Uterus (tissue), 4 donors: ENCODE measurements at places on chromosomes 11 and 22. TPM values are rescaled to one million over a fixed set of nuclear protein-coding genes. Genes with fewer than 3 reads are reported as not detected.

OR4D5 gene
- not detected for total RNA-seq

PLEKHA7 gene
- total RNA-seq: 38.2 TPM

ALG9 gene
- 60.0 TPM for total RNA-seq

DNA sequence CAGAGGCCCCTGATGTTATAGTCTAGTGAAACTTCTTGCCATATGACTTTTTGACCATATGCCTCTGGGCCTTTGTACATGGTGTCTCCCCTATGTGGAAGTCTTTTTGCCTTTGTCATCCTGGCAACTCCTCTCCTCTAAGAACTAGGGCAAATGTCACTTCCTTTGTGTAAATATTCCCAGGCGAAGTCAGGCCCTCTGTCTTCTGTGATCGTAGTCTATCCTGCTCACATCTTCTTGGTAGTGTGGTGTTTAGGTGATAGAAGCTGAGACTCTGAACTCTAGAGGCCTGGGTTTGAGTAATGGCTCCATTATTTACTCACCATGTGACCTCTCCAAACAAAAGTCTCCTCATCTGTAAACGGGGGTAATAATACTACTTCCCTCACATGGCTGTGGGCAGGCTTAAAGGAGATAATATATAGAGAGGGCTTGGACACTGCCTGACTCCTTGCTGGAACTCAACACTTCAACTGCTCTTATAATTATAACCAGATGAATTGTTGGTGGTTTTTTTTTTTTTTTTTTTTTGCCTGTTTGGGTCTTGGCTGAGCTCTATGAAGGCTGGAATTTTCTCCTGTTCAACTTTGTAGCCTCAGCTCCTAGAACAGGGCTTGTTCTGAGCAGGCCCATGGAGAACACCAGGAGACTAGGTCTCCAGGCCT lies 43.8 kb downstream of the INSC start:
- no peaks in the 10 kb centered on the region for H3K4me1 ChIP-seq
- H3K27me3 ChIP-seq: no peaks in the 10 kb centered on the region
- no peak overlapping the region for H3K27ac ChIP-seq
- no peaks in the 10 kb centered on the region for H3K36me3 ChIP-seq
- H3K4me3 ChIP-seq: no peak overlapping the region

FAM180B gene
- not detected for total RNA-seq

DNA sequence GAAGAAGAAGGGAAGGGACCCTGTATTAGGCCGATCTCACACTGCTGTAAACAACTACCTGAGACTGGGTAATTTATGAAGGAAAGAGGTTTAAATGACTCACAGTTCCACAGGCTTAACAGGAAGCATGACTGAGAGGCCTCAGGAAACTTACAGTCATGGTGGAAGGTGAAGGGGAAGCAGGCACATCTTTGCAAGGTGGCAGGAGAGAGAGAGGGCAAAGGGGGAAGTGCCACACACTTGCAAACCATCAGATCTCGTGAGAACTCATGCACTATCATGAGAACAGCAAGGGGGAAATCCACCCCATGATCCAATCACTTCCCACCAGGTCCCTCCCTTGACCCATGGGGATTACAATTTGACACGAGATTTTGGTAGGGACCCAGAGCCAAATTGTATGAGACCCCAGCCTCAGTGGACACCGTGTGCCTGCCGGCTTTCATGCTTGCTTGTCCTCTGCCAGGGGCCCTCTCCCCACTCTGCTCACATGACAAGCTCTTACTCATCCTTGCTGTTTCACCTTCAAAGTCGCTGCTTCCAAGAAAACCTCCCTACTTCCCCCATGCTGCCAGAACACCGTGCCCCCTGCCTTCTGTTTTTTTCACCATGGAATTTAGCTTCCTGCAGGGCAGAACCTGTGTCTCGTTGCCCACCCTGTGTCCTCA lies 23.3 kb upstream of the PPFIA1 start:
- H3K4me1 ChIP-seq: no peaks in the 10 kb centered on the region
- H3K36me3 ChIP-seq: no peaks in the 10 kb centered on the region
- H3K4me3 ChIP-seq: no peak overlapping the region
- H3K27me3 ChIP-seq: no peaks in the 10 kb centered on the region
- DNase-seq: no peak

DNA sequence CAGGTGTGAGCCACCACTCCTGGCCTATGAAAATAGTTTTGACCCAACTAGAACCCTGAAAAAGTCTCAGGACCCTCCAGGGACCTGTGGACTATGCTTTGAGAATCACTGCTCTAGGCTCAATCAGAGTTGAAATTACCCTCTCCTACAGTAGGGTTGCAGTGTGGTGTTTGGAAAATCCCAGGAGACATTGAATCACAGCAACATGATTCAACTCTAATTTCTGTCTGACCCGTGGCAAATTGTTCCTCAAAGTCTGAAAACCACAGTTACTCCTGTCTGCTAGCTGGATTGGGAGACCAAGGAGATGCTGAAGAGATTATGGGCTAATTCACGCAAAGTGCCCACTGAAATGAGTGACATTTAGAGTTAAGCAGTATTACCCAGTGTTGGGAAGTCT lies 5.4 kb upstream of the MTMR3 start:
- no peaks in the 10 kb centered on the region for H3K36me3 ChIP-seq
- H3K4me1 ChIP-seq: no peaks in the 10 kb centered on the region
- no peak for DNase-seq
- no peak overlapping the region for H3K27ac ChIP-seq
- H3K27me3 ChIP-seq: no peaks in the 10 kb centered on the region

SLC1A2 gene
- 11.5 TPM for total RNA-seq

GRCh38 chr11:36684840-36685801 lies 87.1 kb upstream of the RAG2 start:
- no peaks in the 10 kb centered on the region for H3K36me3 ChIP-seq
- H3K4me1 ChIP-seq: no peaks in the 10 kb centered on the region
- no peak overlapping the region for H3K27ac ChIP-seq

- H3K4me1 ChIP-seq: no peaks in the 10 kb centered on the region
- H3K27ac ChIP-seq: no peak overlapping the region
- H3K4me3 ChIP-seq: peak overlapping the region; percentile 12
- H3K27me3 ChIP-seq: no peaks in the 10 kb centered on the region
These were observed 79.8 kb upstream of the NCAM1 start for GRCh38 chr11:112881461-112881860.

- no peak overlapping the region for H3K27ac ChIP-seq
- no peaks in the 10 kb centered on the region for H3K36me3 ChIP-seq
- no peak overlapping the region for H3K4me3 ChIP-seq
These were observed 28.3 kb downstream of the MUC6 start for GRCh38 chr11:1008001-1008802.

DNA sequence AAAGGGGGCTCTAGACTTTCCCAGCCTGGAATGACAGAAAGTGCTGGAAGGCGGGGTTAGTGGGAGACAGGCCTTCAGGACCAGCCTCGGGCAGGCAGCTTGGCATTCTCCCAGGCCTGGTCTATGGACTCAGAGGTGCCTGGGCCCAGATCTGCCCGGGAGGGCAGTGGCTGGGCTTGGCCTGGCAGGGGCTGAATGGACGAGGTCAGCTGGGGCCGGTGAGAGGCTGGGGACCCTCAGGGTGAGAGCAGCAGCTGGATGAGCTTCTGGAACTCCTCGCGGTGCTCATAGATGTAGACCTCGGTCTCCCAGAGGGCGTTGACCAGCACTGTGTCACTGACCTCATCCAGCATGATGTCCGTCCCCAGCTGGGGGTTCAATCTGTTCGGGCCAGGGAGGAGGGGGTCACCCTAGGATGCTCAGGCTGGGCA lies 1.5 kb upstream of the BAIAP2L2 start:
- H3K27ac ChIP-seq: no peak overlapping the region
- no peaks in the 10 kb centered on the region for H3K36me3 ChIP-seq
- DNase-seq: no peak

DNA sequence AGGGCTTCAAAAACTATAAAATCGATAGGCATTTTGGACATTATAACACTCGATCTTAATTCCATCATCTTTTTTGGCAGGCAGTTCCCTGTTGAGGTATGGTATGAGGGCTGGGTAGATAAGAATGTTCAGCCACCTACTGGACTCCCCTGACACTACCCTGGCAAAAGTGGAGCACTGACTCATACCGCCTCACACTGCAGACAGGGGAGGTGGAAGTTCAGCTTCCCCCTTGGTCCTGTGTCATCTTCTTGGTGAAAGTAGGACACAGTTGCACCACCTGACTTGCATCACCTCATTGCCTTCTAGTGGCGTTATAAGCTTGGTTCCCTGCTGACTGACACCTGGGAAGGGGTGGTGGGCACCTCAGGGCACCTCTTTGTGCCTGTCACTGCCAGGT lies 30.4 kb downstream of the PAAF1 start:
- H3K4me3 ChIP-seq: no peak overlapping the region
- no peaks in the 10 kb centered on the region for H3K27me3 ChIP-seq
- H3K4me1 ChIP-seq: no peaks in the 10 kb centered on the region

DNA sequence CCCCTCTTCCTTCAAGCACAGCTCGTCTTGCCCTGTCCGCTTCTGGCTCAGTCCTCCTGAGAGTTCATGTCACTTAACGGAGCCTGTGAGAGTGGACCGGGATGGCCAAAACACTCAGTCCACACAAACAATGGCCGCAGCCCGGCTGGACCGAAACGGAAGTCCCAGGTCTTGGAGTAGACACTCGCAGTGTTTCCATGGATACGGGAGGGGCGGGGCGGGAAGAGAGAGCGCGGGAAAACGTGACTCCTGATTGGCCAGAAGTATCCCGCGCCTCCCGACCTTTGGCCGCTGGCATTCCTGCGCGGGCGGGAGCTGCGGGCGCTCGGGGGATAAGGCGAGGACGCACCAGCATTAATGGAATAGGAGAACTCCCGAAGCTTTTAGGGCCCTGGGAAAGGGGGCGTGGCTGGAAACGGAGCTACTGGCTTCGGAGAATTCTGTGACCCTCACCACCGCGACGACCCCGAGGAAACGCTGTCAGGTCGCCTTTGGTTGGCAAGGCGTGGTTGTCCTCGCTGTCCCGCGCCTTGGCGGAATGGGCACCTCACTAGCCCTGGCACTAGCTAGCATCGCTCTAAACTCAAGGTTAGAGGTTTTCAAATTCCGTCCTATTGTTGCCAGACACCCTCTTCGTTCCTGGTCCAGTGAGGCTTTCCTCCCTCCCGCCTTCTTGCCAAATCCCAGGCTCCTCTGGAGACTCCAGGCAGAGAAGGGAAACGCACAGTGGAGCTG lies at the start of the genes NLRP14 and ZNF214:
Gene NLRP14 (plus strand): TSS at position 297 of the 735 bp plus-strand sequence. CDS start 18,108 bp downstream, outside the sequence.
Gene ZNF214 (minus strand): TSS at position 164 of the 735 bp plus-strand sequence. CDS start 17,511 bp downstream, outside the sequence.
- H3K27ac ChIP-seq: peak within 1 kb of the TSS; percentile 92
- H3K36me3 ChIP-seq: no peaks in the 10 kb centered on the region
- H3K4me1 ChIP-seq: no peaks in the 10 kb centered on the region
- peak within 1 kb of the TSS; percentile 61 for H3K4me3 ChIP-seq

C11orf97 gene
- not detected for total RNA-seq

DNA sequence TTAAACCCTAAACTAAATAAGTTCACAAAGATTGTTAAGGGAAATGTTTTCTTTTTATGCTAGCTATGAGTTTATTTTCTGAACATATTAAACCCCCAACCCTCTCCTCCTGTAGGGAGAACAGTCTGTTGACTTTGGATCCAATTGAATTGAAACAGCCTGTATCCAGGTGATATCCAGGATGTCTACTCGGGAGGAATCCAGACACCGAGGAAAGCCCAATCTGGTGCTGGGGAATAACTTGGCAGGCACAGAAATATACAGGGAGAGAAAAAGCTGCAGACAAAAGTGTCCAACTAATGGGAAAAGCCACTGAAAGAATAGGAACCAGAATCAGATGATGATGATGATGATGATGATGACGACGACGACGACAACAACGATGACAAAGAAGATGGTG lies 93.9 kb upstream of the API5 start:
- no peak overlapping the region for H3K27ac ChIP-seq
- DNase-seq: no peak
- no peaks in the 10 kb centered on the region for H3K36me3 ChIP-seq
- H3K27me3 ChIP-seq: no peaks in the 10 kb centered on the region

DNA sequence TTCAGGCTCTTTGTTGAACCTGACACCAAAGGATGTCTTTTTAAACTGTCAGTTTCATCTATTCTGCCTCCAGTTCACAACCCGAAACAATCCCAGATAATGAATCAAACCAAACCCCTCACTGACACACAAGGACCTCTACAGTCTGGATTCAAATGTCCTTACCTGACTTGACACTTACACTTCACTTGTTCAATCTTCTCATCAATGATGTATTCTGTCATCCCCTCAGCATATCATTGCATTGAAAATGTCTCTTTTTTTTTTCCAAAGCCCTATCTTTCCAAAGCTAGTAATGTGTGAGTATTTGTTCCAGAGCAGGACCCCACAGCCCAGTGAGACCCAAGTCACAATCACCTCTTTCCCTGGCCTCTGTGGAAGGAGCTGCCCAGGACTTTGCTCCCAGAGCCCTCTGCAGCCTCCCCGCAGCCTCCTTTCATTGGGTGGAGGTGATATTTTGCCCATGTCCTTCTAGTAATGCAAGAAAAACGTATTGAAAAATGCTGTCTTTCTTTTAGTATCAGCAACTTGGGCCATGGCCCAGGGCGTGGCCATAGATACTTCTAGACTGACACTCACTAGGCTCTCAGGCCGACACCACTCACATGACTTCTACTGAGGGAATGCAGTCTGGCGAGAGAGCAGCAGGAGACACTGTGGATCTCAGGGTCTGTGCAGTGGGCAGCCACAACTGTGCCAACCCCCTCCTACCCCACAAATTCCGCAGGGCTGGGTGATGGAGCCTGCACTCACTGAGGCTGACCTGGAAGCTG lies 18.2 kb downstream of the RFPL3 start:
- no peak overlapping the region for H3K4me3 ChIP-seq
- DNase-seq: no peak
- no peaks in the 10 kb centered on the region for H3K4me1 ChIP-seq
- H3K27me3 ChIP-seq: no peaks in the 10 kb centered on the region
- no peaks in the 10 kb centered on the region for H3K36me3 ChIP-seq

GRCh38 chr22:21567456-21568346 lies at the start of gene UBE2L3:
Gene UBE2L3, plus strand, starts transcription at chr22:21567714. Its CDS starts 31 bp downstream, at chr22:21567745.
- H3K4me1 ChIP-seq: no peaks in the 10 kb centered on the region
- no peaks in the 10 kb centered on the region for H3K27me3 ChIP-seq
- peak within 1 kb of the TSS; percentile 49 for H3K4me3 ChIP-seq
- DNase-seq: peak; percentile 82
- peak within 1 kb of the TSS; percentile 77 for H3K27ac ChIP-seq

DNA sequence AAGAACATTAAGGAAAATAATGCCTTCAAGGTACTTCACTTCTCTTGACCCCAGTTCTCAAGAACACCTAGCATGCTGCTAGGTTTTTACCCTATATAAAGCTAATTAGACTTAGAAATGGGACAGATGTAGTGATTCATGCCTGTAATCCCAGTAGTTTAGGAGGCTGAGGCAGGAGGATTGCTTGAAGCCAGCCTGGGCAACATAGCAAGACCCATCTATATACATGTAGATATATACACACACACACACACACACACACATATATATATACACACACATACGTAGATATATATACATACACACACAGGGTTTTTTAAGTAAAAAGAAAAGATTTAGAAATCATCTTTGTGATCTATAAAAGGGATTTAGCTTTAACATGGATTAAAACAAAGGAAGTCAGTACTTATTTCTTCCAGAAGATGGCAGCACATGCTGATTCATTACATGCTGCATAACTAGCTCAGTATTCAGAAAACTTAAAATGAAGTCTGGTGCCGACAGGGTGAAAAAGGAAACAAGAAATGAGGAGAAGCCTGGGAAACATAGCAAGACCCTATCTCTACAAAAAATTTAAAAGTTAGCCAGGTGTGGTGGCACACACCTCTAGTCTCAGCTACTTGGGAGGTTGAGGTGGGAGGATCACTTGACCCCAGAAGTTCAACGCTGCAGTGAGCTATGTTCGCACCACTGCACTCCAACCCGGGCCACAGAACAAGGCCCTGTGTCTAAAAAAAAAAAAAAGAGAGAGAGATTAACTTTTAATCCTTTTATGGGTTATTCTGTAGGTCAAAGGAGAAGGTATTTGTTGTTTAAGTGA lies 28.5 kb upstream of the RBX1 start:
- no peaks in the 10 kb centered on the region for H3K27me3 ChIP-seq
- no peak overlapping the region for H3K4me3 ChIP-seq
- DNase-seq: no peak
- no peaks in the 10 kb centered on the region for H3K36me3 ChIP-seq
- no peak overlapping the region for H3K27ac ChIP-seq
